ENCODE measurements at places on chromosomes 6 and 20.
A peak's percentile ranks its signal among the peaks of the same experiment; 100 is the strongest.

DNA sequence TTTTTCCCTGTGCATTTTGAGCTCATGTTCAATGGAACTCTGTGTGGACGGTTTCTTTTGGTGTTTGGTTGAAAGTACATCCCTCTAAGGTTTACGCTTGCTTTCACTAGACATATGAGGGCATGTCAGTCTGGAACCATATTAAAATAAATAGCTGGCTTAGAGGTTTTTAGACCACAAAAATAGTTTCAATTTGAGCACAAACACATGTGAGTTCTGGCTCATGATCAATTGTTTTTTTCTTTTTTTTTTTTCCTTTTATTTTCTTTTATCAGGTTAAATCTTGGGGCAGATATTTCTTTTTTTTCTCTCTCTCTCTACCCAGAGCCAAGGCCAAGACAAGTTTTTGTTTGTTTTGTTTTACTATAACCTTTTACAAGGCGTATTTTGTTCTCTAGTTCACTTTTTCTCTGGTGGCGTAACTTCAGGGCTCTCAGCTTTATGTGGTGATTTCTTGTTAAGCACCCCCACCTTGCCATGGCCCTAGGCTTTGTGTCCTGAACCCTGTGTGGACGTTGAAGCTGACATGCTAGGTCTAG lies 92.9 kb downstream of the SHLD1 start:
- no peak for DNase-seq

GRCh38 chr20:25036331-25036936 lies 21.5 kb downstream of the ACSS1 start:
- DNase-seq = no peak

GRCh38 chr6:50978380-50979170 lies 159.9 kb downstream of the TFAP2B start:
- DNase-seq = no peak

DNA sequence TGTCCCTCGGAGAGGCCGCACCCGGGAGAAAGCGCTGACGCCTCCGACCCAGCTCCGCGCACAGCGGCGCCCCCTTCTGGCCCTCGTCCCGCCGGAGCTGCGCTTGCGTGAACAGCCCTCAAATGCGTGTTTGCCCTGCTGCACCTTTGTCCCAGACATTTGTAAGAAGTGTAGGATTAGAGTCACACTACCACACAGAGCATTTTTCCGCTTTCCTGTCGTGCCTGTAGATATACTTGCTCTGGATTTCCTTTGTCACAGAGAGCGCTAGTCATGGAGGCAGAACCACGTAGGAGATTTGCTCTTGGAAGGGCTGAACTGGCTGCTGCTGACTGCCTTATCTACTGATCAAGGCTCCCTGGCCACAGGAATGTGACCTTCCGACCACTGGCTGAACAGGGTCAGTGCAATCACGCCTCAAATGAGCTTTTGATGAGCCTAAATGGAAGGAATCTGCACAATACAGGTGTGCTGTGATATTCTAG lies 62.3 kb downstream of the PAX1 start:
- peak; percentile 0 for DNase-seq

GRCh38 chr6:111646942-111647341 lies 41.3 kb upstream of the TRAF3IP2 start:
- no peak for DNase-seq

DNA sequence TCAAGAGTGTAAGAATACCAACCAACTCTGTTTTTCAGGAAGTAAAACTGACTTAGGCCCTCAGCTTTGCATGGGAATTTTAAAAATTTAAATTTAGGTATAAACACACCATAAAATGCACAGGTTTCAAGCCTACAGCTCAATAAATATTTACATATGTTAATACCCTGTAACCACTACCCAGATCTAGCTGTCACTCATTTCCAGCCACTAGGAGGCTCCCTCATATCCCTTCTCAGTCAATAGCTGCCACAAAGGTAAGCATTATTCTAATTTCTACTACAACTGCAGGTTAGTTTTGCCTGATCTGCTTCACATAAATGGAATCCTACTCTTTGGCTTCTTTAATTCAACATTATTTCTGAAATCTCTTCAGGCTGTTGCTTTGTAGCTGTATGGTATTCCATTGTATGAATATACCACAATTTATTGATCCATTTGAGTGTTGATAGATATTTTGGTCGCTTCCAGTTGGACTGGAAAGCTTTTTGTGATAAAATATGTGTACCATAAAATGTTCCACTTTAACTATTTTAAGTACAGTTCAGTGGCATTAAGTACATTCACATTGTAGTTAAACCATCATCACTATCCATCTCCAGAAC lies 32.5 kb upstream of the MEI4 start:
- DNase-seq = no peak

GRCh38 chr6:167906899-167907298 lies 80.2 kb downstream of the AFDN start:
- DNase-seq = no peak

DNA sequence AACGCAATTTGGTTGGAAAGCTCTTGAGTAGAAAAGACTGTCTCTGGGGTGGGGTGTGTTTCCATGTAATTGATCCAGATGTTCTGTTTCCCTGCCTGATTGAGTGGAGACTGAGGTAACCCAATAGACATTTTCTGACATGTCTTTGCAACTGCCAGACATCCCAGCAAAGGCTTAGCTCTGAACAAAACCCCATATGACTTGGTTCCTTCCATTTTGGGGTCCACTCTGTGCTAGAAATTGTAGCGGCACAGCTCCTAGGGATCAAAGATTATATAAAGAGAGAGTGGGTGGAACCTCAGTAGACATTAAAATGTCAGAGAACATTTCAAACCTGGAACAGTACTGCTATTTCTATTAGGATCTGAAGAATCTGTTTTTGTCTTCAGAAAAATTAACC lies 189.3 kb downstream of the EDN1 start:
- no peak for DNase-seq

DNA sequence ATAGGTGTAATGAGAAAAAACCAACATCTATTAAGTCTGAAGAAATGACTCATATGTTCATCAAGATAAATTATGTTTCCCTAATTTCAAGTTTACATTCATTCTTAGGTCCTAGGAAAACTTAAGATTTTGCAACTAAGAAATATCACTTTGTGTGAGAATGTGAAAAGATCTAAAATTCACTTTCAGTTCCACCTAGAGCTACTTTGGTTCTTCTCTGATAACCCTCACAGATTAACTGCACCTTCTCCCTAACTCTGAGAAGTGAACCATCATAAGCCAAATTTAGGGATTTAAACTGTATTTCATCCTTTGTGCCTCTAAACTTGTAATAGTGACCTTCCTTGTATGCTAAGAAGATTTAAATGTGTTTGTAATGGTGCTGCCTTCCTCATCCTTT lies 213.0 kb downstream of the FRK start:
- no peak for DNase-seq

DNA sequence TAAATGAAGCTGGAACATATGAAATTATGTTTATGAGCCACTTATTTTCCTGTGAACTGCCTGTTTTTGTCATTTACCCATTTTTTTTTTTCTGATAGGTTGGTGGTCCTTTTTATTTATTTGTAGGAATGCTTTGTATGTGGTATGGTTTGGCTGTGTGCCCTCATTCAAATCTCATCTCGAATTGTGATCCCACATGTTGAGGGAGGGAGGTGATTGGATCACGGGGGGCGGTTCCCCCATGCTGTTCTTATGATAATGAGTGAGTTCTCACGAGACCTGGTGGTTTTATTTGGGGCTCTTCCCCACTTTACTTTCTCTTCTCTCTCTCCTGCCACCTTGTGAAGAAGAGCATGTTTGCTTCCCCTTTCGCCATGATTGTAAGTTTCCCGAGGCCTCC lies 77.3 kb downstream of the CDH26 start:
- no peak for DNase-seq

- no peak for DNase-seq
These were observed 159.2 kb upstream of the CST7 start for GRCh38 chr20:24789877-24790276.

DNA sequence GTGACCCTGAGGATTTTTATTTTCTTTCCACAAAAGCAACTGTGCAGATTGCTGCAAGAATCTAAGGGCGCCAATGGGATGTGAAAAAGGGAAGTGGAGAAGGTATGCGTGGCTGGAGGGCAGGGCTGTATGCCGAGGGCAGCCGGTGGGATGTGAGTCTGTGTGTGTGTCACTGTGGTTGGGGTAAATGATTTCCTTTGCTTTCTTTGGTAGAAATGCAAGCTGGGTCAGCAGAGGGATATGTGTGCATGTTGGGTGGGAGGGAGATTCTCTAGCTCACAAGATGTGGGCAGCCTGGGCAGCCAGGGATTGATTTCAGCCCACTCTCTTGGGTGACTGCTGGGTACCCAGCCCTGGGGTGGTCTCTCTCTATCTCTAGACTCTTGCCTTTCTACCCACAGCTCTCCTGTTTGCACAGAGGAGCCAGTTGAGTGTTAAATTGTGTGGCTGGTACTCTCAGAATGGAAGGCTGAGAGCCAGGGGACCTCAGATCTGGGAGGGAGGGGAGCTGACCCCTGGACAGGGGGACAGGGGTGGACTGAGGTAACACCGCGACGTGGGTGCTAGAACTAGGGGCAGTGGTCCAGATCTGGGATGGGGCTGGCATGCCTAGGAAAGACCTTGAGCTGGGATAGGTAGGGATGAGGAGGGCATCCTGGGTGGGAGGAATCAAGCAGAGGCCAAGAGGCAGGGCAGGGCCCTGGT lies 136.8 kb upstream of the RNF24 start:
- no peak for DNase-seq

DNA sequence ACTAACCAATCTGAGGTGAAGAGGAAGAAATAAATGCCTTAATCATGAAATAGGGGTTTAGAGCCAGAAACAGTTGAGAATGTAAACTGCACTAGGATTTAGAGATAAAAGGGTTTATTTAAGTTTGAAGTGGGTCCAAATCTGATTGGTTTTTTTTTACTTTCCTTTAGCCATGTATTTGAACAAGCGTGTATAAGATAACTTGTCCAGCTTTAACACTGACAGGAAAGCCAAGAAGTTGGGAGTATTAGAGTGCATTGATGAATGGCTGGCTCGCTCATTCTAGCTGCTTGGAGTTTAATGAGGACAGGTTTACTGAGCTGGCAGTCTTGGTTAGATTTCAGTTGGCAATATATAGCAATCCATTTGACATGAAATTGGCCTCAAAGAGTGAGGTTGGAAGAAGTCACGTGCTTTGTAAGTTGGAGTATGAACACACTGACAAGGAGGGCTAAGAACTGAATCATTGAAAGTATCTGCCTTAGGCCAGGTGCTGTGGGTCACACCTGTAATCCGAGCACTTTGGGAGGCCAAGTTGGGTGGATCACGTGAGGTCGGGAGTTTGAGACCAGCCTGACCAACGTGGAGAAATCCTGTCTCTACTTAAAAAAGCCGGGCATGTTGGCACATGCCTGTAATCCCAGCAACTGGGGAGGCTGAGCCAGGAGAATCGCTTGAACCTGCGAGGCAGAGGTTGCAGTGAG lies 13.7 kb downstream of the SRSF3 start:
- no peak for DNase-seq

DNA sequence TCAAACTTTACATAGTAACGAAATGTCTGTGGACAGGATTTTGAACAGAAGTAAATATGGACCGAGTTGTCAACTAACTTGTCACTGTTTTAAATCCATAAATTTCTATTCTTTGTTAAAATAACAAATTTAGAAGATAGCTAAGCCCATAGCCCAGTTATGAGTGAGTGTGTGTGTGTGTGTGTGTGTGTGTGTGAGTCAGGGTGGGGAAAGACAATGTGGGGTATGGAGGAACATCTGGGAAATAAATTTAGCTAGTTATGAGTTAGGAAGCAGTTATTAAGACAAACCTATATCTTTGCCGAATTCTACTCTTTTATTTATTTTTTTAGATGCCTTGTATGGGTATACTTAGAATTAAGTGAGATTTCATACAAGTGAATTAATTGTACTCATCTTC lies 9.0 kb downstream of the TPBG start:
- no peak for DNase-seq

GRCh38 chr6:35363293-35363750 lies 21.0 kb downstream of the PPARD start:
- DNase-seq = no peak

- no peak for DNase-seq
These were observed 117.0 kb upstream of the COL21A1 start for GRCh38 chr6:56364431-56364826.

GRCh38 chr20:60170116-60170515 lies 211.9 kb downstream of the CDH26 start:
- no peak for DNase-seq

GRCh38 chr20:33647603-33648395 lies 14.3 kb upstream of the C20orf144 start:
- no peak for DNase-seq

GRCh38 chr20:40887105-40887504 lies 141.5 kb upstream of the TOP1 start:
- DNase-seq = no peak

DNA sequence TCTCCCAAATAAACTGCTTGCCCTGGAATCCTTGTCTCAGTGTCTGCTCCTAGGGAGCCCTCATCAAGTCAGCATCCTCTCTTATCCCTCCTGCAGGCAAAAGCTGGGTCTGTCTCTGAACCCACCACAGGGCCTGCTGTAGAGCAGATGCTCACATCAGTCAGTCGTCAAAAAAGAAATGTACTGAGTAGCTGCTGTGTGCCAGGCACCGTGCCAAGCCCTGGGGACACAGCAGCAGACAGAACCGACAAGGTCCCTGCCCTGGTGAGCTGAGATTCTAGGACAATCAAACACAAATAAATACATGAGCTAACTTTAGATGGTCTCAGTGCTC lies 68.5 kb downstream of the EYA2 start:
- no peak for DNase-seq

DNA sequence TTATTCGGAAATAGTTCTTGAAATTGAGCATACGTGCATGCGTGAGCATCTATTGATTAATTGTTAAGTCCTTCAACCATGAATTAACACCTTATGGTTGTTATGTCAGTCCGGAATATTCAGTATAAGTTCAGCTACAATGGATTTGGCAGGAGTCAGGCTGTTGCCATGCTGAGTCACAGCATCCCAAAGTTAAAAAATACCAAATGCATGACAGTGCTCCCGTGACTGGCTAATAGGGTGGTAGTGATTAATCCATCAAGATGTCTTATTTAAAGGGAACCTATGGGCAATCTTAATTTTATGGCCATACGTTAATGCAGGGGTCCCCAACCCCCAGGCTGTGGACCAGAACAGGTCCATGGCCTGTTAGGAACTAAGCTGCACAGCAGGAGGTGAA lies 10.5 kb downstream of the RAE1 start:
- no peak for DNase-seq

DNA sequence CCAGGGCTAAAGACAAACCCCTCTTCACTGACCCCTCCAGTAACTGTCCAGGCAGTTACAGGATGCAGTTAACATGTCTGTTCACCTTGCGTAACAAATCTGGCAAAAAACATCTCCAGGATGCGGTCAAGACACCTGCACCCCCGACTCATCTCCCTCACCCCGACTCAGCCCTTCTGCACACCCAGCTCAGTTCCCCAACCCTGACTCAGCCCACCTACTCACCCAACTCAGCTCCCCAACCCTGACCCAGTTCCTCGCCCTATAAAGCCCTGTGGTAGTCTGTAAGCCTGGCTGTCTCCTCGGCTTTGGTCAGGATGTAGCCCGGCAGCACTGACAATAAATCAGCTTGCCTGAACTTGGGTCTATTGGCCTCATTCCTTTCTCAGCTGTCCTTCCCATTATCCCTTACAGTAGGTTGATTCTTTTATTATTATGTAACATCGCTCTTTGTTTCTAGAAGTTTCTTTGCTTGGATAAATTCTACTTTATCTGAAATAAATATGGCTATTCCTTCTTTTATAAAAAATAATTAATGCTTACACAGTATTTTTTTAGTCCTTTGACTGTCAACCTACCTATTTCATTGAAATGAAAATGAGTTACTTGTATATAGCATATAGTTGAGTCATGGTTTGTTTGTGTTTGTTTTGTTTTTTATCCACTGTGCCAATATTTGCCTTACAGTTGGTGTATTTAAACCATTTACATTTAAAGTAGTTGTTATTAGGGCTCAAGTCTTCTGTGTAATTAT lies 12.9 kb upstream of the ADTRP start:
- no peak for DNase-seq

- no peak for DNase-seq
These were observed 42.3 kb downstream of the QRSL1 start for GRCh38 chr6:106671651-106672050.
